ENCODE measurements at places on chromosomes 11 and 22.
A peak's percentile ranks its signal among the peaks of the same experiment; 100 is the strongest.

DNA sequence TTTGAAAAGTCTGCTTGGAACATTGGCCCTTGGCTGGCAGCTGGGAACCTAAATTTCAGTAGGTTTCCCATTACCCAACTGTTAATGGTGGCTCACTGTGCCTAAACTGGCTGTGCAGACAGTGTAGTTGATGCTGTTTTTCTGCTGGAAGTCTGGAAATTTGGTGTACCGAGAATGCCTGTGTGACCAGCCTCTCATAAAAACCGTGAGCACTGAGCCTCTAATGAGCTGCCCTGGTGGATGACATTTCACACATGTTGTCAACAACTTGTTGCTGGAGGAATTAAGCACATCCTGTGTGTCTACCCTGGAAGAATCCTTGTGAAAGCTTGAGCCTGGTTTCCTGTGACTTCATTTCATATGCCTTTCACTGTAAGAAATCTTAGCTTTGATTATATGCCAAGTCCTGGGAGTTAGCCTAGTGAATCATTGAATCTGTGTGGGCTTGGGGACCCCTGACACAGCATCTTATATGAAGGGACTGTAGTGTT lies 131.1 kb downstream of the LDLRAD3 start:
- peak; percentile 92 for DNase-seq

- no peak for DNase-seq
These were observed 18.2 kb downstream of the ZBTB16 start for GRCh38 chr11:114077482-114078305.

- no peak for DNase-seq
These were observed 393 bp downstream of the RELA start for GRCh38 chr11:65662247-65662798.

- DNase-seq = no peak
These were observed 14.5 kb upstream of the OR10V1 start for GRCh38 chr11:59728154-59728553.
